Endothelial cell of umbilical vein (primary cell): ENCODE measurements at places on chromosomes 7 and 10. TPM values are rescaled to one million over a fixed set of nuclear protein-coding genes. Genes with fewer than 3 reads are reported as not detected.

DNA sequence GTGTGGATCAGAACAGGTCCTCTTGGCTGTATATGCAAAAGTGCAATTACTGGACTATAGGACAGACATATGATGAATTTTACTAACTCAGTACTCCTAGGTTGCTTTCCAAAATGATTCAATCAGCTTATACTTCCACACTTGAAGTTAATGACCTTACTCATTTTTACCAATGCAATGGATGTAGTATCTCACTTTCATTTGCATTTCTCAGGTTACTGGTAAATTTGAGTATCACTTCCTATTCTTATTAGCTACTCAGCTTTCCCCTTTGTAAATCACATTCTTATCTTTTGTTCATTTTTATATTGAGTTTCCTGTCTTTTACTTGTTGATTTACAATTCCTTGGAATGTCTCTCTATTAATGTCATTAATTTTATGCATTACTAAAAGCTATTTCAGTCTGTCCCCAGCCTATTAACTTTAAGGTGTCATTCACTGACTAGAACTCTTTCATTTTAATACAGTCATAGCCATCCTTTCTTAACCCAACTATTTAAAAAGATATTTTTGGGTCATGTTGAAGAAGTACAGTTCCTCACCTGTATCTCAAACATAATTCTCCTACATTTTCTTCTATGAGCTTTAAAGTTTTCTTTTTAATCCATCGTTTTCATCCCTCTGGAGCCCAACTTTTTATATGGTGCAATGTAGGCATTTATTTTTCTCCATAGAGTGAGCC, 88.6 kb downstream of the VIM start:
- no peak for DNase-seq

- no peak for DNase-seq
Observed at GRCh38 chr10:93061594-93062513, 1.3 kb downstream of the CYP26C1 start.

The ANKRD61 gene
- total RNA-seq = 0.35 and 0.53 TPM in 2 replicates

The GPR22 gene
- not detected in 2 replicates for total RNA-seq

DNA sequence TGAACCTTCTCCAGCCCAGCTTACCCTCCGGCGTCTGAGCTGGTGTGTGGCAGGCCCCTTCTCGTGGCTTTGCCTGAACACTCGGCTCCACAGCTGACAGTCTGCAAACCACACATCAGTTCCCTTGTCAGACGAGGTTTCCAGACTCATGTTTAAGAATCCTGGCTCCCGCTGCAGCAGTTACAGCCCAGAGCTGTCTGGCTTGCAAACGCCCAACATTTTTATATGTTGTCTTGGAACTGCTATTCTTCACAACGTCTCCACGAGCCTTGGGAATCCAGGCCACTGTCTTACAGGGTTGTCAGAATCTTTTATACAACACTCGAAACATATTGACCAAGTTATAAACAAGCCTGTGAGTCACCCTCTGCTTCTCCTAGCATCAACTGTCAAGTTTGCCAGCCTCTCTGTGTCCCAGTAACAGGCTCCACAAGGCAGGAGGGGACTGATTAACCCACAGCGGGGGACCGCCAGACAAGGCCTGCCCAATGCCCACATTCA, 68.1 kb downstream of the TNS3 start:
- DNase-seq = no peak

DNA sequence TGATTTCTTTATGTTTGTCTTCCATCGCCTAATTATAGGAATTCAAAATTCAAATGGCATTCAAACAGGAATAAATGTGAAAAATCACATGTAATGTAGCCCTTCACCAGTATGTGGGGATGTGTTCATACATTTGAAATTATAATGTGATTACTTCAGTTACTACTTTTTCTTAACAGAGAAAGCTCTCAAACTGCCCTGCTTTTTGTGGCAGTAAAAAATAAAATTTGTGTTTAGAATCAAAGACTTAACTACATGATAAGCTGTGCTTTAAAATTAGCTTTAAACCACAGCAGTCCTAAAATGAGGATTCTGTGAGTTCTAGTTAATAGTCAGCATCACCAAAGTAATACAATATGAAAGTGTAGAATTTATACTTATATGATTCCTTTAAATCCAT, 7.8 kb upstream of the HERC4 start:
- peak; percentile 52 for DNase-seq

GRCh38 chr10:68121852-68122251, 12.6 kb downstream of the MYPN start:
- no peak for DNase-seq

The MPP7 gene
- total RNA-seq = 0.73 and 1.0 TPM in 2 replicates

DNA sequence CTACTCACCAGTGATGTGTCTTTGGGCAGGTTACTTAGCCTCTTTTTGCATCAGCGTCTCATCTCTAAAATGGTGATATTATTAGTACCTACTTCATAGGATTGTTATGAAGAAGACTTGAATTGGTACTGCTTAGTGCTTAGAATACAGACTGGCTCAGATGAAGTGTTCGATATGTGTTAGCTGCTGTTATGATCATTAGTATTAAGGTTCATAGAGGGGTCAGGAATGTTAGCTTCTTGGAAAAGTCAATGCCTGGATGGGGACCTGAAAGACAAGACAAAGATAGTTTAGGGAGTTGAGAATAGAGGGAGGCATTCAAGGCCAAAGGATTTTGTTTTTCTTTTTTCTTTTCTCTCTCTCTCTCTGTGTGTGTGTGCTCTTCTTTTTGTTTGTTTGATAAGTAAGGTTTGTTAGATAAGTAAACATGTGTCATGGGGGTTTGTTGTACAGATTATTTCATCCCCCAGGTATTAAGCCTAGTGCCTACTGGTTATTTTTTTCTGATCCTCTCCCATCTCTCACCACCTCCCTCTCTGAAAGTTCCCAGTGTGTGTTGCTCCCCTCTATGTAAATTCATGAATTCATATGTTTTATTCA, 63.3 kb downstream of the MDFIC start:
- DNase-seq = no peak
